Stimulated activated CD8-positive, alpha-beta memory T cell treated with anti-CD3 and anti-CD28 coated beads, Interleukin-4, amount 100 ng/mL, for 48 hours (primary cell): ENCODE measurements at places on chromosomes 1 and 21.
A peak's percentile ranks its signal among the peaks of the same experiment; 100 is the strongest.

GRCh38 chr1:2956576-2956975, 64.7 kb upstream of the ACTRT2 start:
- no peak for DNase-seq

- DNase-seq: no peak
Observed at GRCh38 chr1:88394958-88395357, 289.1 kb upstream of the PKN2 start.

DNA sequence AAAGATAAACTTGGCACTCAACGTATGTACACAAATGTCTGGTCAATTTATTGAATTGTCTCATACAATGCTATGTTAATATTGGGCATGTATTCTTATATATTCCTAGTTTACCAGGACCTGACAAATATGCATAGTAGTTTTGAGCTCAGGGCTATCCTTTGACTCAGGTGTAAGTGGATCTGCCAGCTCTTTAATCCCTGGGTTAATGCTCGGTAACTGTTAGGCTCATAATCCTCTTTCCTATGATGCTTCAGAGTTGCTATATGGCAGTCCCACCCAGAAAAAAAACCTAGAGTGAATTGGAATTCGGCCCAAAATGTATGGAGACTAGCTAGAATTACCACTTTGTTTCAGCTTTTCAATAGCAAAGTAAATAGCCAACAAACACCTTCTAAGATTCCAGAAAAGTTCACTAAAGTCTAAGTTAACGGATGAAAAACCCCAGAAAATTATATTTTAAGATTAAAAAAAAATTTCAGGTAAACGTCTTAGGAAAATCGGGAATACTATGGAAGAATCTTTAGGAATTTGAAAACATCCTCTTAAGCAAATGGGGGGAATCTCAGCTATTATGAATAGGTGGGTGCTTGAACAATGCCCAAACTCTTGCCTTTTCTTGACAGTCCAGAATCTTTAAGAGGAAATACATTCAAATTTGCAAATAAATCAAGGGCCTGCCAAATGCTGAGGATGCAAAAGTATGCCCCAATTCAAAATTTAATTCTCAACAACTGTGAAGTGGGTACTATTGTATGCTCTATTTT, 10.9 kb downstream of the H3-3A start:
- DNase-seq: no peak

GRCh38 chr1:224252479-224252878, 69.4 kb downstream of the DEGS1 start:
- DNase-seq: no peak

DNA sequence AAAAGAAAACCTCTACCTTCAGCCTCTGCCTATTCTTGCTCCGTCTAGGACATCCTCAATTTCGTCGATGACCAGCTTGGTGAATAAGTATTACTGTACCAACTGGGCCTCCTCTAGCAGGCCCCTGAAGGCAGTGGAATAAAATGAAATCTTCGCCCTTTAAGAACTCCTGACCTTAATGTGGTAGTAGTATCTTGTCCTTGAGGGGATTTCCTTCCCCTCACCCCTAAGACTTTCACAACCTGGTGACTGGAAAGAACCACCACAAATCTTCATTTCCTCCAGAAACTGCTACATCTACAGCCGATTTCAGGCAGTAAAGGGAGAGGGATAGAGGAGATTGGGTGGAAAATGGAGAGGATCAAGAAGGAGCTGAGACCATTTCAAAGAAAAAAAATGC, 1.6 kb upstream of the HAX1 start:
- DNase-seq: no peak

GRCh38 chr1:234934611-234935033, 194.0 kb downstream of the TOMM20 start:
- DNase-seq: peak; percentile 22

DNA sequence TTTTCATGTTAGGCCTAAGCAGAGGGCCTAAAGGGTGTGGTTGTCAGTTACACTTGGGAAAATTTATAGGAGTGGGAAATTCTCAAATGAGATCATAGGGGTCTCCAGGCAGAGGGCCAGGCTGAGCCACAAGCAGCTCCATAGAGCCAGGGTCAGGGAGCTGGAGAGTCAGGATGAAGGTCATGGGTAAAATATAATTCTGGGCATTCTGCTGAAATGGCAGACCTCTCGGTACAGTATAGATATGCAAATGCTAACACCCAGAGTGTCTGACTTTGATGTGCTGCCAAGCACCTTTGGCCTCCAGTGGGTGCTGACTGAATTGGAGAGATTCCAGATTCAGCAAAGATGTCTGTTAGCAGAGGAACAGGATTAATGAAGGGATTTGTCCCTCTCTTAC, 40.1 kb downstream of the DNM3 start:
- no peak for DNase-seq

DNA sequence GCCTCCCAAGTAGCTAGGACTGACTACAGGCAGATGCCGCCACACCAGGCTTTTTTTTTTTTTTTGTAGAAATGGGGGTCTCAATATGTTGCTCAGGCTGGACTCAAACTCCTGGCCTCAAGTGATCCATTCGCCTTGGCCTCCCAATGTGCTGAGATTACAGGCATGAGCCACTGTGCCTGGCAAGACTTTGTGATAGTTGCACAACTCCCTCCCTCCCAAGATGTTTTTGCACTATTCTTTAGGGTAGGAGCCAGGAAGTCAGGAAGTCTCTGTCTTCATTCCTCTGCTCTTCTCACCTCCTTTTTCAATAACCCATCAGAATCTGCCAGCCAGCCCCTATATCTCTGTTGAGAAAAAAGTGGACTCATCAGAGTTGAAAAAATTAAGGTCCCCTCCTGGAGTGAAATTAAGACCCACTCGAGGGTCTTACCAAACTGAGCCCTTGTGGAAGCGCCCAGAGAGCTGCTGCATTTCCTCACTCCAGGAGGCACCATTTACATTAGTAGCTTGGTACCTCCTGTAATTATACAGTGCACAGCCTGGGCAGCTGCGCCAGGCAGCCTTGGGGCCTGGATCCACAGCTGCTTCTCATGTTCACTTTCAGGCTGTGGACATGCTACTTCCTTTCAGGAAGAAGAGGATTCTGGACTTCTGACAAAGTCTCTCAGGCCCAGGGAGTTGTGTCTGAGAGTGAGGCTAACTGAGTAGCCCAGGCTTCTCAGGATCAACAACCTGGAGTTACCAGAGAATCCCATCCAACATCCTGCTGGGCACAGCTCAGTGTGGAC, 24.0 kb downstream of the TCEA3 start:
- DNase-seq: no peak

DNA sequence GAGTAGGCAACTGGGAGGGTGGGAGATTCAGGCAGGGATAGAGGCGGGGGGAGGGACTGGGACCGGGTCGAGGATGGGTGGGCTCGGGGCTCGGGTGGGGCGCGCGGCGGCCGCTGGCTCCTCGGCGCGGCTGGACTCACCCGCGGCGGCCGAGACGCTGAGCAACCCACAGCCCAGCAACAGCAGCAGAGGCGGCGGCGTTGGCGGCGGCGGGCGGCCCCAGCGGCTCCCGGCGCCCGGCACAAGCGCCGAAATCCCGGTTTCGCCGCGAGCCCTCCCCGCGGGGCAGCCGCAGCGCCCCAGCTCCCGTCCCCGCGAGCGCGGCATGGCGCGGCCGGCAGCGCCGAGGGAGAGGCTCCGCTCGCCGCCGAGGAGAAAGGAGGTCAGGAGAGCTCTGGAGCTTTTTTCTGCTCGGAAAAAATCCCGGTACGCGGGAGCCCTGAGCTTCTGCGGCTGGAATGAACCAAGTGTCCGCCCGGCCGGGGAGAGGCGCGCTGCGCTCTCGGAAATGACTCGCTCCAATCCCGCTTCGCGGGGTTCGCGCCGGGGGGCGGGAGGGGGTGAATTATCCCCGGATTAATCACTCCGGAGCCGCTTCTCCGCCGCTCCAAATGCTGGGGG, at the start of gene CSMD2:
Gene CSMD2 (minus strand): TSS at position 460 of the 621 bp plus-strand sequence. CDS start 133 bp downstream, at position 327.
- DNase-seq: no peak

GRCh38 chr1:22854688-22855565, 117.7 kb downstream of the LACTBL1 start:
- no peak for DNase-seq

- peak; percentile 69 for DNase-seq
Observed at GRCh38 chr1:110879758-110880606, 7.0 kb downstream of the CD53 start.

DNA sequence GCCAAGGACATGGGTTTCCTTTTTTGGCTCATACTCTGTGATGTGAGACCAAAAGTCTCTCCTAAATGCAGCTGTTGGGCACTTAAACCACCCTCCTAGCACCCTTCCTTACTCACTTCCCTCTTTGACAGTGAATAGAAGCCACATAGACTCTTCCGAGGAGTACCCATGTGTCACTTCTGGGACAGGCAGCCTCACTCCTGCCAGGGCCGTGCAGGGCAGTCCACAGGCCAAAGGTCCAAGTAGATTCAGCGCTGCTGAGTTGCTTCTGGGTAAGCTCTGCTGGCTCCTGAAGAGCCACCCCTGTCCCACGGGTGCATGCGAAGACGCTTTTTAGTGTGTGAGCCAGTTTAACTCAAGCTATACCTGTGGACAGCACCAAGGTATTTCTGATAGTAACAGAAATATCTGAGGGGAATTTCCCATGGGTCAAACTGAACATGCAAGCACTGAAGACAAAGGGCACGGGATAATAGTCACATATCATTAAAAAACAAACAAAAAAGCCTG, 36.8 kb upstream of the BMP8B start:
- no peak for DNase-seq

GRCh38 chr1:101284021-101284420, 47.2 kb downstream of the S1PR1 start:
- peak; percentile 66 for DNase-seq

DNA sequence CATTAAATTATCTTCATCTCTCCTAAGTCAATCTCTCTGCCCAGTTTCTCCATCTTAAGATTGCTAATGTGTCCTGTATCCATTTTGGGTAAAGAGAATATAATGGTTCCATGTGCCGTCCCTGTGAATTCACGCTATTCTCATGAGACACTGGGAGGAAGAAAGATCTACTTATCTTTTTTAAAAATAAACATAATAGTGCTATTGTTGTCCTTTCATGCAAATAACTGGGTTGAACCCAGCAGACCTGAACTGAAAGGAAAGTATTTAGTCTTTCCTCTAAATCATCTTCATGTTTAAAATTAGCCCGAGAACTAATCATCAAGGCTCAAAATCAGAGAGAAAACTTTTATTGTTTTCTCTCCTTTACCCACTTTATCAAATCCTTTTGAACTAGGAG, 22.4 kb downstream of the SLAMF1 start:
- no peak for DNase-seq

- DNase-seq: no peak
Observed at GRCh38 chr1:10253755-10254154, 43.4 kb downstream of the KIF1B start.

DNA sequence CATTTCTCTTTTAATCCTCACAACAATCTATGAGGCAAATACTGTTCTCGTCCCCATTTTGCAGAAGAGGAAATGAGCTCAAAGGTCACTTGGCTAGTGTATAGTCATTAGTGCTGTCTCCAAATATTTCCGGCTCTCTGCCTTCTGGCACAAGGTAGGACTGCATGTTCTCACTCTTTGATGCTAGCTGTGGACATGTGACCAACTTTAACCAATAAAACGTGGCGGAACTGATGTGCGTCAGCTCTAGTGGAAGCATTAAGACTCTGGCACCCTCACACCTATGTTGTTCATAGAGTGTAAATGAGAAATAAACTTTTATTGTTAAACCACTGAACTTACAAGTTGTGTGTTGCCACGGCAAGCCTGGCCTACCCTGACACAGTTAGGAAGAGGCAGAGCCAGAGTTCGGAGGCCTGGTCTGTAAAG, 5.0 kb upstream of the KIF21B start:
- no peak for DNase-seq
